ENCODE measurements at places on chromosomes 4 and X.

DNA sequence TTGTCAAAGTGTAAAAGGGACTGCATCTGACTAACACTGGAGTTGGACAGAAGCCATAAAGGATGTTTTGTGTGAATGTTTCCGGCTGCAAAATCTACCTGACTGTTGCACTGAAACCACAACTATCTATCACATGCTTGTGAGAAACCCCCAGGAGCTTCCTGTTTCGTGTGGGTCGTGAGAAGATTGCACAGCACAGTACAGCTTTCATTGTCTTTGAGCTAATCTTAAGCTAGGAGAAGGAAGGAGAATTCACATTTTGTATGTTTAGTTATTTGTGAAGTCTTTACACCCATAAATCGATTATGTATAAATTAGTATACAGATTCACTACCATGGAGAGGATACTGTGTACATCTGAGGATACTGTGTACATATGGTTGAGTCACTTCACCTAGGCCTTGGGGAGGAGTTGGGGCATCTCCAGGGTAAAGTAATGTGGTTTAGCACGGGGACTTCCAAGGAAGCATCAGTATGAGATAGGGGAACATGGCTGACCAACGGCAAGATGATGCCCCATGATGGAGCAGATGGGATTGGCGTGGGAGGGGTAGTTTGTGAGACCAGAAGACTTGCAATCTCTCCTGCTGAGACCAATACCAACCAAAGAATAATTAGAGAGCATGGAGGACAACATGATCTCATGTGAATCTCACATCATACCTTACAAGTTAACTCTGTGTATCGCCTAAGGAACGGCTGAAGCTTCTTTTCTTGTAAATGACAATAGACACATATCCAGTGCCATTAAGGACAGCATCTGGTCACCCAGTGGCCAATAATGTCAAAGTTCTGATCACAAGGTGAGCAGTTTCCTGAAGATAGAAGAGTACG lies 43.1 kb upstream of the FAM9C start:
- no peak for DNase-seq
- no peaks in the 10 kb centered on the region for H3K36me3 ChIP-seq
- H3K27me3 ChIP-seq: peaks cover 5% of the 10 kb centered on the region
- H3K27ac ChIP-seq: peak overlapping the region; percentile 60
- H3K4me3 ChIP-seq: no peak overlapping the region

DNA sequence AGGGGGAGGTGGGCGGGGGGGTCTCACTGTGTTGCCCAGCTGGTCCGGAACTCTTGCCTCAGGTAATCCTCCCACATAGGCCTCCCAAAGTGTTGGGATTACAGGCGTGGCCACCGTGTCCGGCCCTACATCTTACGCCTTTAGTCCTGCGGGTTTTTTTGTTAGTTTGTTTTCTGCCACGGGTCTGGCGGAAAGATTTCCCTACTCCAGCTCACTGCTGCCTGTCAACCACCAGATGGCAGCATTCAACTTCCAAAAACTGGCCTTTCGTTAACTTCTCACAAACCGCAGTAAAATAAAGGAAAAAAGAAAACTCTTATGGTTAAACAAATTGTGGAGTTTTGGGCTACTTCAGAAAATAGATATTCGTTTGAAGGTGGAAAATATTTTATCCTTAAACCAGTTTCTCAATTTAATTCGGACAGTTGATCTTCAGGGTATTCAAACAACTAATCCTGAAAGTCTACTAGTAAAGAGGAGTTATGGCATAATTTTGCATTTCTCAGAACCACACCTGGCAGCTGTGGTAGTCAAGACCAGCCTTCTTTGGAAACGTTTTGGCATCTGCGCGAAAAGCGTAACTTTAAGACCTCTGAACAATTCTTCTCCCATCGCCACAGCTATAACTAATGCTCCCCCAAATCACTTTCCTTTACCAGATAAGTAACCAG lies 41.1 kb downstream of the LUZP4 start:
- H3K27ac ChIP-seq: no peak overlapping the region
- no peaks in the 10 kb centered on the region for H3K36me3 ChIP-seq
- DNase-seq: peak; percentile 92
- H3K4me1 ChIP-seq: no peaks in the 10 kb centered on the region

DNA sequence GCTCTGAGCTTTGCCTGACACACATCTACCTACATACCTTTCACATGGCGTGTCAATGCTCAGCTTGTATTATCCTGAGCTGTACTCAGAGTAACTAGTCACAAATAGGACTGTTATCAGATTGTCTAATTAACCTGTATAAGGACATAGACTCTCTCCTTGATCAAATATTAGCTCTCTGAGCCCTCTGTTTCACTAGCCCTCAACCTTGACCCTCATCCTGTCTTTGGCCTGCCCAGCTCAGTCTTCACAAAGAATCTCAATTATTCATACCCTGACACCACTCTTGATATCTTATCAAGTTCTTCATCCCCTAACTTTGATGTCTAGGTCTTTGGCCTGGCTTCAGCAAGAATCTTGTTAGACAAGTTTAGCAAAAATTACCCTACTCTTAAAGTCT lies 320.7 kb upstream of the PCDH7 start:
- H3K4me1 ChIP-seq: no peaks in the 10 kb centered on the region
- H3K27ac ChIP-seq: no peak overlapping the region

- DNase-seq: no peak
- no peak overlapping the region for H3K4me3 ChIP-seq
- no peaks in the 10 kb centered on the region for H3K27me3 ChIP-seq
- no peaks in the 10 kb centered on the region for H3K36me3 ChIP-seq
- no peak overlapping the region for H3K27ac ChIP-seq
Observed at GRCh38 chr4:83387476-83388312, 53.0 kb upstream of the HPSE start.

DNA sequence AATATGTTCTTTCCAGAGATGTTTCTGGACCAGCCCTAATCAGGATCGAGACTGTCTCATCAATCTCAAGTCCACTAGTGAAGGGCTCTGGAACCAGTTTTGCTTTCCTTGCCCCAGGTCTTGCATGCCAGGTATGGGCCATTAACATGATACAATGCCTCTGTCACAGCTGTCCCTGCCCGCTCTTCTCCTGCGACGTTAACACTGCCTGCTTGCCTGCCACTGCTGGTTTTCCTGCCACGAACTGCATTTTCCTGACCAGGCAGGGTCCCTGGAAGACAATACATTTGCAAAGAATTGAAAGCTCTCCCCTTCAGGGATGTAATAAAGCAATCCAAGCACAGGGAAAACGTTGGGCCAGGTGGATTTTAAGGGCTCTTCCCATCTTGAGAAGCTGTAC lies 200.3 kb downstream of the MID1 start:
- H3K4me3 ChIP-seq: no peak overlapping the region
- DNase-seq: no peak
- H3K4me1 ChIP-seq: no peaks in the 10 kb centered on the region
- H3K36me3 ChIP-seq: no peaks in the 10 kb centered on the region
- H3K27me3 ChIP-seq: no peaks in the 10 kb centered on the region

Data from lung (tissue), 17 donors.